Muscle of arm (tissue), 14 donors: ENCODE measurements at places on chromosomes 6 and 20. TPM values are rescaled to one million over a fixed set of nuclear protein-coding genes. Genes with fewer than 3 reads are reported as not detected.

- peak; percentile 70 for DNase-seq
Measured at GRCh38 chr6:158605266-158605878, 39.2 kb downstream of the DYNLT1 start.

DNA sequence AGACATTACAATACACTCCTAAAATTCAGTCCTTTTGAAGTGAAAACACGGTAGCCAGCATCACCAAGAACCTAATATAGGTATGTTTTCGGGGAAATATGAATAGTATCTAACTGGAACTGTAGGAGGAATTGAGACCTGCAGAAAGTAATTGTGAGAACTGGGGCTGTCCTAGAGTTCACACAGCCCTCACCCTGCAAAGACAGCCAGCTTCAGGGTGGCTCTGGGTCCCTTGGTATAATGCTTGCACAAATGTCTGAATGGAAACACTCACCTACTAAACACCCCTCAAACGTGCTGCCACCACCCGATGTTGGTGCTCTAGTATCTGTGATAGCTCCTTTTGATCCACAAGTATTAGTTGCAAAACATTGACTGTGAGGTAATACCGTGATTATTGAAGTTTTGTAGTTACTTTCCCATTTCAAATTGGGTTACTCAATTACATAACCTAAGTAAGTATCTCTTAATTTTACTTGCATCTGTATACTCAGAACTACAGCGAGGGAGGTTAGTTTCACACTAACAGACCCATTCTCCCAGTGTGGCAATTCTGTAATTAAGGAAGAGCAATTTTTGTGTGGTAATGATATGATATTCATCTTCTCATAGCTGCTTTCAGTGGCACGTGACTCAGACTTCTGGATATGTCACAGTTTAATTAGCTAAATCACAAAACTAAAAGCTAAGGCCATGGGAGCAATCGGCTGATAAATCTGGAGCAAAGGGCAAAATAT lies 129.5 kb downstream of the INSM1 start:
- no peak for DNase-seq

GRCh38 chr20:62050166-62051120 lies 15.2 kb downstream of the TAF4 start:
- DNase-seq, result no peak

DNA sequence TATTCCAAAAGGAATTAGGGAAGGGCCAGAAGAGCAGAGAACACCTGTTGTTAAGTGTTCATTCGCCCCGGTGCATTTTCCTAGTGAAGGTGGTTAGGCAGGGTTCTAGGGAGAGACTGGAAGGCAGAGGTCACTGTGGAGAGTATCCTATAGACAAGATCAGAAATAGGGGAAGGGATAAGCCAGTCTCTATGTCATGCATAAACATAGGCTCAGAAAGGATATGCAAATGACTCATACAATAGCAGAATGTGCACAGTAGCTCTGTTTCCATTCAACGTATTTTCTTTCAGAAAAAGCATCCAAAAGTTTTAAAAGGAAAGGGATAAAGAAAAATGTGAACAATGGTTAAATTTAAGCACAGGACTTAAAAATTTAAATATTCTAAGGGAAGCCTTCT lies 47.4 kb downstream of the BMP6 start:
- DNase-seq, result no peak

DNA sequence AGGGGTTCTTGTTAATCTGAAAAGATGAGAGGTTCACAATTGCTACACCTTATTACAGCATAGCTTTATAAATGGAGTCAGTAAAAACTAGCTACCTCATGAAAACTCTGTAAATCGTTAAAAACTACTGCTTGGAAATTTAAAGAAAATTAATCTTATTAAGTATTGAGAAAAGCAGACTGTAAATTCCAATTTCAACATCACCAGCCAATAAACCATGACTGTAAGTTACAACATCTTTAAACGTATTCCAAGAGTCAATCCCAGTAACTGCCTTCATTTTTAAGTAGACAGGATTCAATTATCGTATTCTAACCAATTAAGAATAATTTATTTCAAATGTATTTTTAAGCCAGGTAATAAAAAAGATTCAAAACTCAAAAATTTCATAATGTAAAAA lies 70.3 kb downstream of the ATG5 start:
- DNase-seq, result no peak

DNA sequence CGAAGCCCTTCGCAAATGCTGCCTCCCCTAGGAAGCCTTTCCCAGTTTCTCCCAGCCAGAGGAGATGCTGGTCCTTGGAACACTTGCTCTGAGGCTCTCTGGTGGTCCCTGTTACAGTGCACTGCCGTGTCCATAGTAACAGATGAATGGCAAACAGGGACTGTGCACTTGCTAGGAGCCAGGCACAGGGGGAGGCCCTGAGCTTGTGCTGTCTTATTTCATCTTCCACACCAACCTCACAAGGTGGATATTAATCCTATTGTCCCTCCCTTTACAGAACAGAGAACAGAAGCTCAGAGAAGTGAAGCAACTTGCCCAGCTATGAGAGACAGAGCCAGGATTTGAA lies 19.0 kb downstream of the SRC start:
- DNase-seq, result no peak

- peak; percentile 18 for DNase-seq
Measured at GRCh38 chr6:123965894-123966293, 162.2 kb downstream of the NKAIN2 start.

- DNase-seq, result no peak
Measured at GRCh38 chr20:58716476-58717277, 24.1 kb downstream of the NPEPL1 start.

Gene PNPLA1
- polyA plus RNA-seq, result 1.1 TPM

Gene SLC4A11
- 1.9 TPM for polyA plus RNA-seq

Gene MYH7B
- 95.8 TPM for polyA plus RNA-seq

GRCh38 chr6:159012201-159012600 lies 12.2 kb upstream of the RSPH3 start:
- no peak for DNase-seq

DNA sequence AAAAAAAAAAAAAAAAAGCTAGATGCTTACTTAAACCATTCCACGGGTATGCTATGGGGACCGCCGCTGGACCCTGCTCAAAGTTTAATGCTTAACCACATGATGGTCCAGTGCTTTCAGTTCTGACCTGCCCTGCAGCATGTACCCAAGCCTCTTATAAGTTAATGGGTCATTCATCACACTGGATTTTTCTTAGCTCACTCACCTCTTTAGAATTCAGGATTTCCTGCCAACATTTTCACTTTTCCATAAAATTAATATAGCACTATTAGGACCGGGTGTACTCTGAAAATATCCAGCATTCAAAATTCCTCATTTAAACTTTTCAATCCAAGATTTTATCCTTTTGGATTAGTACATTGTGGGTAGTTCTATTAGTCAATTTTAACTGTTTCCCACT lies 140.8 kb downstream of the ALDH8A1 start:
- DNase-seq, result no peak

- no peak for DNase-seq
Measured at GRCh38 chr20:62252342-62252966, 14.1 kb downstream of the OSBPL2 start.

DNA sequence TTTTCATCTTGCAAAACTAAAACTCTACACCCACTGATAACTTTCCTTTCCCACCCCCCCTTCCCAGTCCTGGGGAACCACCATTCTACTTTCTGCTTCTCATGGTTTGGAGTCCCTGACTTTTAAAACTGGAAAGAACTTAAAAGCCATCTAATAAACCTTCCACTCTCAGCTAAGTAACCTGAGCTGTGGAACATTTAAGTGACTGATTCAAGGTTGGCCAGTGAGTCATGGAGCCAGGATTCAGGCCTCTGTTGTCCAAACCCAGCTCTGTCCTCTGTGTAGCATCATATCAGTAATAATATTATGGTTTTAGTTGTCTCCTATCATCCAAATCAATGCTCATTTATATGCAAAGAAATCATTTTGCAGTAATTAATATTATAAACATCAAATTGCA lies 176.0 kb upstream of the NT5E start:
- DNase-seq, result peak; percentile 7

DNA sequence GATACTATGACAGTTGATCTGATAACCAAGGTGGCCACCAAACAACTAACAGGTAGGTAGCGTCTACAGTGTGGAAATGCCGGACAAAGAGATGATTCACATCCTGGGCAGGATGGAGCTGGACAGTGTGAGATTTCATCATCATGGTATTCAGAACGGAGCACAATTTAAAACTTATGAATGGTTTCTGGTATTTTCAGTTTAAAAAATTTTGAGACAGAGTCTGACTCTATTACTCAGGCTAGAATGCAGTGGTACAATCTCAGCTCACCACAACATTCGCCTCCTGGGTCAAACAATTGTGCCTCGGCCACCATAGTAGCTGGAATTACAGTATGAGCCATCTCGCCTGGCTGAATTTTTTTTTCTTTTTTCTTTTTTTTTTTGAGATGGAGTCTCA lies 43.8 kb downstream of the CEP57L1 start:
- no peak for DNase-seq

DNA sequence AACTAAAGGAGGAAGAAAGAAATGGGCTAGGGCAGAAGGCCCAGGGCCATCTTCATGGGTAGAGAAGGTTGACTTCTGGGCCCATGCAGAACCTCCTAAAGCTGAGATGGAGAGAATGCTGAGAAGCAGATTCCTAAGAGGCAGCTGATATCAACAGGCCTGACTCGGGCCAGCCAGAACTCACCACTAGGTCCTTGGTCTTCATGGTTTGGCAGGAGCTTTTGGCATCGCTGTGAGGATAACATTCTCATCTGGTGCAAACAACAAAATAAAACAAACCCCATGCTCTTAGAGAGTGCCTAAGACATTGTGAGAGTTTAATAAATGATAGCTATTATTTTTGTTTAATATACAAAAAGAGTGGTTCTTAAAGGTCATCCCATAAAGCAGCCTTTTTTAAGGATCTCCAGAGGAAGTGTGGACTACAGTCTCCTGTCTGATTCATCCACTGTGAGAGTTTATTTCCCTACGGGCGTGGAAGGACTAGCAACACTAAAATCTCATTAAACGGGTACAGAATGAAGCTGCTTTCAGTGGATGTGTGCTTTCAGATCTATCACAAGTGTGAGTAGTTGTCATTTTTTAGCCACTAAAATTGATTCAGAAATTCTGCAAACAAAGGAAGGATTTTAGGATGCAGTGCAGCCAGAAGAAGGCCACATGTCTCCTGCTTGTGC lies 160.0 kb downstream of the PLCB4 start:
- DNase-seq, result no peak

Gene GCM1
- polyA plus RNA-seq, result 0.05 TPM

DNA sequence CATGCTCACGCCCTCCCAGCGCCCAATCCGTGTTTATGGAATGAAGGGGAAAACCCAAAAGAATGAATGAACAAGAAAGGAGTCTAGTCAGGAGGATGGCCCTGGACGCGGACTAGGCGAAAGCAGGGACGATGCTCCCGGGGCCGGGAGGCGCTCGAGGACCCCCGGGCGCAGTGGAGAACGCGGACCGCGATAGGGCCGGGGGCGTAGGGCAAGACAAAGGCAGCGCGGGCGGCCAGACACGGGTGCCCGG lies 758 bp downstream of the GCLC start:
- DNase-seq, result no peak

DNA sequence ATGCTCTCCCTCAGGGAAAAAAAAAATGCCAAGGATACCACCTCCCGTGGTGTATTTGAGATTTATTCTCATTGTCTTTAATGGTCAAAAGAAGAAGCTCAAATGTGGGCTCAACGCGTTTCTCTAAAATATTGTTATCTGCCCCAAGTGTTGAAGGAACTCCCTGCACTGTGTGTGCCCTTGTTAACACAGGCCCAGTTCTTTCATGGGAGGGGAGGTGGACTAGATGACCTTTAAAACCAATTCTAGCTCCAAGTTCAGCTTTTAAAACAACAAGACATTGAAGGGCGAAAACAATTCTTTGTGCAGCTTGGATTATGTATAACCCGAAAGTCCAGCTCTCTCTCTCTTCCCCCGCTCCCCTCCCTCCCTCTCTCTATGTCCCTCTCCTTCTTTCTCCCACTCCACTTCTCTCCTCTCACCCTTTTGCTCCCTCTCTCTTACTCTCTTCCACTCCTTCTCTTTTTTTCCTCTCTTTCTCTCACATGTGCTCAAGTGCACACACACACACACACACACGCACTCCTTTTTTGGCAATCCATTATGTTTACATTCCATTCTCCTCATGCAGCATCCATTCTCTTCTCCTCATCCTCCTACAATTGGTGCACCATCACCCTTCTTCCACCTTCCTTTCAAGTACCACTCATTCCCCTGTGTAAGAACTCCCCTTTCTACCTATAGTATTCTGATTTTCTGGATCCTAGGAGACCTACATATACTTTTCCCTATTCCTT lies 8.5 kb downstream of the HLA-DMB start:
- DNase-seq, result no peak

- DNase-seq, result no peak
Measured at GRCh38 chr20:19880256-19881079, 122.4 kb downstream of the RIN2 start.

GRCh38 chr20:4972506-4973251 lies 28.6 kb downstream of the SLC23A2 start:
- DNase-seq, result no peak

Gene ZC2HC1B
- not detected for polyA plus RNA-seq

- no peak for DNase-seq
Measured at GRCh38 chr20:60667641-60668040, 584.4 kb upstream of the CDH4 start.

Gene C6orf141
- 1.4 TPM for polyA plus RNA-seq

- no peak for DNase-seq
Measured at GRCh38 chr6:136510782-136511181, 39.4 kb downstream of the MAP7 start.

DNA sequence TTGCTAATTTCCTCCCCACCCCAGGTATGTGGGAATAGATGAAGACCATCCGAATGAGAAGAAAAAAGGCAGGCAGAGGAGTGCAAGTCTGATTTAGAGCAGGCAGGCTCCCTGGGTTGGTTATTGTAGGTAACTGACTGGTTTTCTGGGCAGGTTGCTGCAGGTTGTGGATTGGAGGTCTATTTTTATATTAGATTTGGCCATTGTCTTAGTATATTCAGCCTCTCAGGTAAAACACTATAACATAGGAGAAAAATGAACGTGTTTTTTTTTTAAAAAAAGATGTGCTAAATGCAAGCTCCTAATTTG lies 492 bp upstream of the TBC1D7 start:
- DNase-seq, result no peak

Gene LST1
- polyA plus RNA-seq, result 8.8 TPM

DNA sequence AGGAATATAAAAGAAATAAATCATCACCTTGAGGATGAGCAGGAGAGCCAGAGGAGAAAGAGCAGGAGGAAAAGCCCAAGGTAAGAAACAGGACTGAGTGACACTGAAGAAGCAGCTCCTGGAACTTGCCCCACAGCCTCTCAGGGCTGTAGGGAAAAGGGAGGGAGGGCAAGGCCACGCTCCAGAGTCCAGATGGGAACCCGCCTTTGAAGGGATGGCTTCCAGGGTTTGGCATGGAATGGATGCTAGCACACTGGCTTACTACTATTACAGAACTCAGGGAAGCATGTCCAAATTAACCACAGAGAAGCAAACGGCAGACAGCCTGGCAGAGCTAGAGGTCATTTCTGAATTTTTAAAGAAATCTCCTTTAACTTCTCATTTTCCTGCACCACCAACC lies 26.8 kb downstream of the RALGAPA2 start:
- DNase-seq, result no peak

DNA sequence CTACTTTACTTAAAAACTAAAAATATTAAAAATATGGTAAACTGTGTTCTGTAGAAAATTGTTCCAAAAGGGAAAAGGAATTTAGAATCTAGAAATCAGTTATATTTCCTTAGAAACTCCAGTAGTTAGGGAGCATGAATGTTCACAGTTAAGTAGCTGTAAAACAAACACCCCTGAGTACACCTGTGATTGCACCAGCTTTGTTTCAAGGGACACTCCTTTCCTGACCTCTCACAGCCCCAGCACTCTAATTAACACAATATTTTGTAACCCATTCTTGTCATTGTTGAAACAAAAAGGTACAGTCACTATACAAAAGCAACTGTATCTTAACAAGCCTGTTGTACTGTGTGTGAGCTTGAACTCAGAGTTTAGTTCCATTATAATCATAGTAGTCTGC lies 72.3 kb downstream of the NCOA7 start:
- DNase-seq, result no peak
